ENCODE measurements at places on chromosomes 3 and 15.

DNA sequence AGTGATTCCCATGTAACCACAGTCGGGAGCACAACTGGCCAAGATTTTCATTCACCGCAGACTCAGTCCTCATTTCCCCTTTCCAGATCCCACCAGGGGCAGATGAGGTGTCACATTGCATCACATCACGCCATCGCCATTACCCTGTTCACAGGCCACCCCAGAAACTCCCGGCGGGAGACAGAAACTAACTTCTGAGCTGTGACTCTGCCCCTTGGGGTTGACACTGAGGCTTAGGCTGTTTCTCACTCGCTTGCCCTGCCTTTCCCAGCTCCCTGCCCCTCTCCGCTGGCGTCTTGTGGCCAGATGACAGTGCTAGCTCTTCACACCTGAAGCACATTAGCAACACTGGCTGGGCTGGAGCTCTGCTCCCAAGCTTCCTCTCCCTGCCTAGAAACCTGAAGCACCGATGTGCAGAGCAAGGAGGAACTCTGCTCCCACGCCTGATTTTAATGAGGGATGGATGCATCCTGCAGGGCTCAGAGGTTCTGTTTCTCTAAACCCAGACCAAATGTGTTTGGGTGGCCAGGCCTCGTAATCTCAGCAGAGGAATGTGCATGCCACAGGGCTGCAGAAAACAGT, 88.8 kb upstream of the CTDSPL start:
- DNase-seq, result peak; percentile 9

DNA sequence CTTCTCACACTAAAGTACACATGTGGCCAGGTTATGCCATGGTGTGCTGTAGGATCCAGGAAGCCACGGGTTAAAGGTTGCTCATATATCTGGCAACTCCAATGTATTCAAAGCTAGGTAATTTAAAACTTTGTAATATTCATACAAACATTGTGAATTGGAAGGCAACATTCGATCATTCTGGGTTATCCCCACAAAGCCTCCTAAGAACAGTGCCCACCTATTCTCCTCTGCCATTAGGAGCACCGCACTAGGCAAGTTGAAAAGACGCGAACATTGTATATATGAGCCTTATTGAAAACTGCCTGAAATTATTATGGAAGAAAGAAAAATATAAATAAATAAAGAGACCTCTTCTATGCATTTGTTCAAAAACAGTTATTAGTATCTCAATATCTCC, 228.2 kb downstream of the IGSF11 start:
- no peak for DNase-seq

DNA sequence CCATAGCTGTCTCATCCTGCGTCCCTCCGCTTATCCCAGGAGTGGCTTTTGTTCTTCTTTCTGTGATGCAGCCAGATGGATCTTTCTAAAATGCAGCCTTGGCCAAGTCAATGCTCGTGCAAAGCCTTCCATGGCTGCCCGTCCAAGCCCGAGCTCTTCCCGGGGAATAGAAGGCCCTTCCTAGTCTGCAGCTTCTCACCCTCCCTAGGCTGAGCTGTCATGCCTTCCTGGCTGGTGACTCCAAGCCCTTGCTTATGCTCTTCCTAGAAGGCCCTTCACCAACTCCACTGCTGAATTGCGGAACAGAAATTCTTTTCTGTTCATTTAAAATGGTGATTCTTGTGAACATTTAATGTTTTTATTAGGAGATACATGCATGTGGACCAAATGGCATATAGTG, 95.9 kb downstream of the SMAD6 start:
- no peak for DNase-seq

- no peak for DNase-seq
Observed at GRCh38 chr3:48552111-48552951, 4.3 kb downstream of the PFKFB4 start.

GRCh38 chr3:124420392-124420791, 309.9 kb upstream of the UMPS start:
- DNase-seq, result peak; percentile 24

DNA sequence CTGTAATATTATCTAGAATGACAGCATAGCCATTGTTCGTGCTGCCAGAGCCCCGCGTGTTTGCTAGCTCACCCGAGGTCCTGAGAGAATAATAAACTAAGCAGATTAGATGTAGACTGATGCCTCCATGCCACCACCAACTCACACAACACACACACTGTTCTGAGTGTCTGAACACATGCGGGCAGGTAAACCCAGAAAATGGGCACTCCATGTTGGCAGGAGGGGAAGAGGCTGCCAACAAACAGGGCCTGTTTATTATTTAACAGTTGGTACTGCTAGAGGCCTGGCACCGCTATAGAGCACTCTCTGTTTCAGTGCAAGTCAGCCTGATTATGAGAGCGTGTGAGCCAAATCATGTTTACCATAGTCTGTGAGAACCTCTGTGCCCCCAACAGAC, 299.0 kb downstream of the ZBTB20 start:
- DNase-seq, result peak; percentile 73

DNA sequence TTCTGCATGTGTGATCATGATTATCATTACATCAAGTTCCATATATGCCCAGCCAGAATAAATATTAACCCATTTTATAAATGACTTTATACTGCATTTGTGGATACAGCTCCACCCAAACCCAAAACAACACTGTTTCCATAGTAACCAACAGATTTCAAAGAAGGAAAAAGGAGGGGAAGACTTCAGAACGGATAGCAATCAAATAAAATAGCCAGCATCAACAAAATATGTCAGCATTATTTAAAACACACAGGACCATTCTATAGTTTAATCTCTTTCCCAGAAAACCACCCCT, 114.4 kb downstream of the FOXP1 start:
- no peak for DNase-seq

GRCh38 chr3:58203541-58203940, 7.2 kb downstream of the DNASE1L3 start:
- no peak for DNase-seq

DNA sequence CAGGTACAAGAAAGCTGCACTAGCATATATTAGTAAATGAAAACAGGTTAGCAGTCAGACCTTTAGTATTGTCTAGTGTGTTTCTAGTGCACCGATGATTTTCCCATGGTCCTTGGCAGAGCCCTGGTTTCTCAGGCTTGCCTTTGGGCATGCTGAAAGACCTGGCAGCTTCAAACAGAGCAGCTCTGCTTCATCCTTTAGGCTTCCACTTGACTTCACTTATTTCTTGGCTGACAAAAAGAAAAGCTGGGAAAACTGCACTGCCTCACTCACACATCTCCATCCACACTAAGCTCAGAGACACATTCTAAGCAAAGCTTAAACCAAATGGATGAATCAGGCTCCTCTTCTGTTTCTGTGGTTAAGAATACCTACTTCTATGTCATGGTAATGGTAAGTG, 374.8 kb upstream of the PDZRN3 start:
- DNase-seq, result no peak

DNA sequence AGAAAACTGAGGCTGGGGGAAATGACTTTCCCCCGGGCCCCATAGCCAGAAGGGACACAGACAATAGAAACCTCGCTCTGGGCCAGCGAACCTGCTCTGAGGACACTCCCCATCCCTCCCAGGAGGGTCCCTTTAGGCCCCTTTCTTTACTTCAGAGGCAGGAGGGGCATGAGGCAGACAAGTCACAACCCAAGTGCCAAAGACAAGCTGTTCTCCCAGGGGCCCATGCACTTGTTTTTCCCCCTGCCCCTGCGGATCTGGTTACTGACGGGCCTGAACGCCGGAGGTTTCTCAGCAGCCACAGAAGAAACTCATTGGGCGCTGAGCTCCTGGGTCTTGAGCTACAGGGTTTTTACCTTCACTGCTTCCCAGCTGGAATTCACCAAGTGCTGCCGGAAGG, 9.8 kb downstream of the PGPEP1L start:
- DNase-seq, result no peak

DNA sequence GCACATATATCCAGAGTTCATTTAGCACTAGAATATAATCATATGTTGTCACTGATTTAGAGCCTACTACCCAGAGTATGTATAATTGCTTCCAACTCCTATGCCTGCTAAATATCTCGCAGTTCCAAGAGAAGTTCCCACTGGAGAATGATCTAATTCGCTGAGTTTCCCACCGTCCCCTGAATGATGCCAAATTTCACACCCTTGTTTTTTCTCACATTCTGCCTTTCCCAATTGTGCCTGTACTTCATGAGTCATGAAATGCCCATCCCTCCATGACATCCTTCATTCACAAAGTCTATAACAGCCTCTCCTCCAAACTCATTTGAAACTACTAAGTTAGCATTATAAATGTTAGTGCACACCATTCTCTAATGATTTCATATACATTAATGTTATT, 177.2 kb downstream of the CBLB start:
- no peak for DNase-seq

DNA sequence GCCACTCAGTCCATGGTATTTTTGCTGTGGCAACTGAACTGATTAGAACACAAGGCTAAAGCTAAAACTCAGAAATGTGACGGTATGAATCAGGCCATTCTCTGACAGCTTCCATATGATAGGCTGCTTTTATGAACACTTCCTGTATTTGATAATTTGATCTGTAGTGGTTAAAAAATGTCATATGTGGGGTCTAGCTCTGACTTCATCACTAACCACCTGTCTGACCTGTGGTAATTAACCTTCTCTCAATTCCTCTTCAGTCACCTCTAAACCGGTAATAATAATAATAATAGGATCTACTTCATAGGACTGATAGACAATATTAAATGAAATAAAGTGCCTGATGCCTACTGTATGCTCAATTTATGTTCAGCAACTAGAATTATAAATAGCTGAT, 223.2 kb downstream of the MBNL1 start:
- no peak for DNase-seq

- no peak for DNase-seq
Observed at GRCh38 chr3:20736287-20736852, 550.4 kb upstream of the SGO1 start.

- no peak for DNase-seq
Observed at GRCh38 chr3:45546126-45546620, 48.4 kb upstream of the LIMD1 start.

- no peak for DNase-seq
Observed at GRCh38 chr15:83943849-83944404, 290.0 kb downstream of the ADAMTSL3 start.

- DNase-seq, result no peak
Observed at GRCh38 chr15:85704720-85705429, 89.8 kb downstream of the KLHL25 start.

DNA sequence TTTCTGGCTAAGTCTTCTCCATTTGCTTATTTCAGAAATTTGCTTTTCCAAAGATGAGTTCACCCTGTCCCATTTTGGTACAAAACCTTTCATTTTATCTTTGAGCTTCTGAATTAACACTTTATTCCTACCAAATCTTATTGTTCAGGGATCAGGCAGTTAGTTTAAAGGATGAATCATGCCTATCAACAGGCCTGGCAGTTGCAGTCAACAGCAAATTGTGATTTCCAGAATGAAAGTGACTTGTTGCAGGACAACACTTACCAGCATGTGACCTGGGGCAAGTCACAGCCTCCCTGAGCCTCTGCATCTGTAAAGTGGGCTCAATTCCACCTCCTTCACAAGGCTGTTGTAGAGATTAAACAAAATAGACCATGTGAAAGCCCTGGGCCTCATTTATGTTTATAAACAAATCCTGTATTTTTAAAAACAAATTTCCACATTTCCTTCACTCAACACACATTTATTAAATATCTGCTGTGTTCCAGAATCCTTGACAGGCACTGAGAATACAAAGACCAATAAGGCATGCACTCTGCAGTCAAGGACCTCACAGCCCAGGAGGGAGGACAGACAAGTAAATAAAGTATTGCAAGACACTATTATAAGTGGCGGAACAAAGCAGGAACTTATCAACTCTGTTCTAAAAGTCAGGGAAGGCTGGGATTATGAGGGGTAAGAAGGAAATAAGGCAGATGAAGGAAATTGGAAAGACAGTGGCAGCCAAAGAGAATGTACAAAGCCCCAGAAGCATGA, 359.1 kb upstream of the IL12A start:
- no peak for DNase-seq

DNA sequence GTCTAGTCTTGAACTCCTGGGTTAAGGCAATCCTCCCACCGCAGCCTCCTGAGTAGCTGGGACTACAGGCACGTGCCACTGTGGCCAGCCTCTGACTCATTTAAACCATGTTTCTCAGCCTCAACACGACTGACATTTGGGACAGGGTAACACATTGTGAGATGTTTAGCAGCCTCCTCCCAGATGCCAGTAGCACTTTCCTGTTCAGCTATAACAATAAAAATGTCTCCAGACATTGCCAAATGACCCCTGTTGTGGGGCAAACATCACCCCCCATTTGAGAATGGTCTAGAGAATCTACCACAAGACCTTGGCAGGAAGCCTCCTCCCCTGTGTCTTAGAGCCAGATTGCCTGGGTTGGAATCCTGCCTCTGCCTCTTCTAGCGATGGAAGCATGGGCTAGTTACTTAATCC, 8.4 kb downstream of the TMEM40 start:
- no peak for DNase-seq

DNA sequence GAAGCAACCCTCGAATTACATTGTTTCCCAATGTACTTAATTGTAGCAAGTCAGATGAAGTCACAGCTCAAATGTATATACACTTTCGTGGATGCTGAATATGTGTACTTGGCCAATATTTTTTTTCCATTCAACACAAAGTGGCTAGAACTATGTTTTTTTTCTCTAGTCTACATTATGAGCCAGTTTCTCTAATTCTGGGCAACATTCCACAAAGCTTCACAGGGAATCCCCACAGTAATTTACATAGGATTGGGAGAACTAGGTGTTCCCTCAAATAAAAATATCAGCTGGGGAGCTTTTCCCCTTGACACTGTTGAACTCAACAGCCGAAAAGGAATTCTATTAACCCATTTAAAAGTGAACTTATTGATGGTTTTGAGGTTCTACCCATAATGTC, 493.1 kb downstream of the MECOM start:
- no peak for DNase-seq

- DNase-seq, result no peak
Observed at GRCh38 chr3:71577011-71577410, 6.5 kb downstream of the FOXP1 start.

GRCh38 chr15:60695713-60696522, 217.0 kb upstream of the ICE2 start:
- no peak for DNase-seq

DNA sequence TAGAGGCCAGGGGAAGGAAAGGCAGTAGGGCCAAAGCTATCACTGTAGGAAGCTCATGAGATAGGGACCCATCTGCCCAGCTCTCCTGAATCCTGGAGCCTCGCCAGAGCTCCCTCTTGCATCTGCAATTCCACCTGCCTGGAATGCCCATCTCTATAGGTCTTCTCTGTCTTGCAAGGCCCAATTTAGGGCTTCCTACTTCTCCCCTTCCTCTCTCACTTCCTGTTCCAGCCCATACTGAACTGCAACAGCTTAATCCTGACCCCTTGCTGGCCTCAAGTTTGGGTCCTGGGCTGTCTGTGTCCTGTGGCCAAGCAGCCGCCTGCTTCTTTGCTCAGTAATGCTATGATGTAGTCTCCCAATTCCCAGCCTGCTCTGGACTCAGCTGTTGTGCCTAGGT, 3.6 kb upstream of the PTPN23 start:
- no peak for DNase-seq

GRCh38 chr3:105349684-105350387, 16.9 kb upstream of the ALCAM start:
- no peak for DNase-seq

Measured in caudate nucleus (tissue), 63 donors.